ELR (cell line): ENCODE measurements at places on chromosomes 5 and 9.

DNA sequence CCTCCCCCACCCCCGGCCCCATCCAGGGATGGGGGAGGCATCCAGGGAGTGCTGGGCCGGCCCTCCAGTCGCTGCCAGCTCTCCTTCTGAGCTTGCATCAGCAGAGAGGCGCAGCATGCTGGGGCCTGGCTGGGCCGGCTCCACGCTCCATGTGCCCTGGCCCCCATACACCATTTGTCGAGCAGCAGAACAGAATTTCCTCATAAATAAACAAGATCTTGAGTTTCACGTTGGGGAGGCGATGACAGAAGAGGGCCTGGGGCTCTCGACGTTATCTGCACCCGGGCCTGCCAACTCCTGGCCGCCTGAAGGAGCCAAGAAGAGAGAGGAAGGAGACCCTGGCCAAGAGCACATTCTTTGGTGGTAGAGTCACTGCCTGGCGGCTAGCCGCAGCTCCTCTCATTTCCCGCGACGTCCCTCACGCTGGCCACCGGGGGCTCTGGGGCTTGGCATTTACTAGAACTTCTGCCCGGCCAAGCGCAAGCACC, 177.0 kb downstream of the FGF18 start:
- peak; percentile 90 for DNase-seq

- no peak for DNase-seq
Measured at GRCh38 chr5:40416098-40416497, 263.6 kb upstream of the PTGER4 start.

- no peak for DNase-seq
Measured at GRCh38 chr5:100469767-100470166, 65.4 kb upstream of the FAM174A start.

- DNase-seq, result no peak
Measured at GRCh38 chr9:38685535-38685934, 34.4 kb downstream of the FAM240B start.

- DNase-seq, result no peak
Measured at GRCh38 chr9:121786543-121786948, 135.1 kb downstream of the DAB2IP start.

GRCh38 chr9:113409883-113410206, 630 bp downstream of the POLE3 start:
- no peak for DNase-seq

DNA sequence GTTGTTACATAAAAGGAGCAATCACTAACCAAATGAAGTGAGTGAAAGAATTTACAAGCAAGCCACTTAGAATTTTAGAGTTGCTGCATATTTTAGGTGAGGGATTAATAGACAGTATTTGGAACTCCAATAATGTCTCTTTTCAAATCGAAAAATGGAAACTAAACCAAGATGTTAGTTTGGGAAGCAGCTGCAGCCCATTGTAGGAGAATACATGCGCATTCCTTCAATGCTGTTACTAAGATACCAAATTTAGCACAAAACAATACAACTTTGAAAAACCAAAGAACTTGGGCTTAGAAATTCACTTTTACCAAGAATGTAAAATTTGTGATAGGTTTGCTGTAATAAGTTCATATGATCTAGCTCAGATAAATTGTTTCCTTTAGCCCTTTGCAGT, 411.8 kb upstream of the CDH6 start:
- DNase-seq, result no peak

GRCh38 chr5:39519079-39519478, 94.3 kb upstream of the DAB2 start:
- no peak for DNase-seq

GRCh38 chr9:12933957-12934356, 159.1 kb downstream of the LURAP1L start:
- peak; percentile 72 for DNase-seq

GRCh38 chr5:150710165-150710564, 9.3 kb upstream of the RBM22 start:
- peak; percentile 20 for DNase-seq

DNA sequence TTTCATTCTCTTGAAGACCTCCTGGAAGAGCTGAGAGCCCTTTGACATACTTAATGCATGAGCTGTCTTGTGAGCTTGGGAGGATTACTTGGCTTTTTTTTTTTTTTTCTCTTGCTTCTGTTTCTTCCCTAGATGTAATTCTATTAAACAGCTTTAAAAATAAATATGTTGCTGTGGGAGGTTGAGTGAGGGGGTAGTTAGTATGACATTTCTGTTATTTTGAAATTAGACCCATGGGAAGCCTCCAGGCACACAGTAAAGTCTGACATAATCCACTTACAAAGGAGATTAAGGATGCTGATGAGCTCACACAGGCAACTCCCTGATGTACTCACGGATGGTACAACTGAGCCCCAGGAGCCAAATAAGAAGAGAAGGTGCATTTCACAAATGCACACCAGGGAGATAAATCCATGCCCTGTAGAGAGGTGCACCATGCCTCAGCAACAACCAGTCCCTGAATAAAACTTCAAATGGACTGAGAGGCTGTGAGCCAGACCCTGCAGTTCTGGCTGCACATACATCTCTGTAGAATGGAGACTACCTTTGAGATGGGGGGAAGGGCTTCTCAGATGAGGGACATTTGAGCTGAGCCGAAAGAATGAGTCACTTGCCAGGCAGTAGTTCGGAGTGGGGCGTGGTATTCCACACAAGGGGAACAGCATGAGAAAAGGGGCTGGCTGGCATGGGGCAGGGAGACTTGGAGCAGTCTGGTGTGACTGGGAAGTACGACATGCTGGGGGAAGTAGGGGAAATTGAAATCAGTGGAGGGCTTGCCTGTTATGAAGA, 68.7 kb downstream of the ACTL7B start:
- DNase-seq, result peak; percentile 35
